ENCODE measurements at places on chromosomes 11 and 22.

DNA sequence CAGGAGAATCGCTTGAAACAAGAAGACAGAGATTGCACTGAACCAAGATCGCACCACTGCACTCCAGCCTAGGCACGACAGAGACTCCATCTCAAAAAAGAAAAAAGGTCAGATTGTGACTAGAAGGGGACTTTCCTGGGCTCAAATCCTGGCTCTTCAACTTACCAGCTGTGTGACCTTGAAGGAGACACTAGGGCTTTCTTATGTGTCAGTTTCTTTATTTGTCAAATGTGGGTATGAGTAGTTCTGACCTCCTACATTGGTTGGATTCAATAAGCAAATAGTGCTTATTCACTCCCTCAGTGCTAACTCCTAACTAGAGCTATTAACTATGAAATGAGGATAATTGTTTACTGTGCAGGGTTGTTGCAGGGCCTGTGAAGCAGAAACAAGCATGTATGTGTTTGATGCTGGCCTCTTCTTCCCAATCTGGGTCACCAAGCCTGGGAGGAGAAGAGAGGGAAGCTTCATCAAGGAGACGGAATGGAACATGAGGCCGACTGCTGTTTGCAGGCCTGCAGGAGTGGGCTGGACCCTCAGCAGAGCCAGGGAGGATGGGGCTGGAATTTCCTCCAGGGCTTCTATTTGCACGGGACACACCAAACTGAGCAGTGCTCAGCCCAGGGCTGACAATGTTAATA, 22.5 kb downstream of the RHOD start:
- no peak for DNase-seq

DNA sequence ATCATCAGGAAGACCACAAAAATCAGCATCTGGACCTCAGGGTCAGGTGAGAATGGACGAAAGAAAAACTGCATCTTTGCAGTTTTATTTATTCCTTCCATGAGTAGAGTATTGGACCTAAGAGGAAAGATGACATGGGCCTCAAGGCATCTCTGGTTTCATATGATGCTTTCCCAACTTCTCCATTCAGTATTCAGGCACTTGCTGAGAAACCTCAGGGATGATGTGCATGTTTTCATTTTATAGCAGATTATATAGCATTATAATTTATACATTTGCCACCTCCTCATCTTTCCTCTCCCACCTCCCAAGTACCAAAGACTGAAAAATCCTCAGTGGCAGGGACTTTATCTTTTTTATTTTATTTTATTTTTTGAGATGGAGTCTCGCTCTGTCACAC, at the start of gene OR10V1:
Gene OR10V1 (minus strand): TSS at position 101 of the 400 bp plus-strand sequence. CDS start 0 bp downstream, at position 101.
- DNase-seq, result no peak

DNA sequence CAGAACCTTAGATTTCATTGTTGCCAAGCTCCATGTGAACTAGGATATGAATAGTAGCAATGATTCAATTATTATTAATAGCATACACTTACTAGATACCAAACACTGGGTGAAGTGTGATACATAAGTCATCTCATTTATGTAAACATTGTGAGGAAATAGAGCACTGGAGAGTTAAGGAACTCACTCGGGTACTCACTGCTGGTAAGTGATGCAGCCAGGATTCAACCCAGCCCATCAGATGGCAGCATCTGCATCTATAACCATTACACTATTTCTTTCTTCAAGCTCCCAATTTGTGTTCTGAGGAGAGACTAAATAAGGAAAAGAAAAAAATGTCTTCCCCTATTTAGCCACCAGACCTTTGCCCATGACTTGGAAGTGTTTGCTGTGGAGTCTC, 10.2 kb upstream of the ALG8 start:
- no peak for DNase-seq

DNA sequence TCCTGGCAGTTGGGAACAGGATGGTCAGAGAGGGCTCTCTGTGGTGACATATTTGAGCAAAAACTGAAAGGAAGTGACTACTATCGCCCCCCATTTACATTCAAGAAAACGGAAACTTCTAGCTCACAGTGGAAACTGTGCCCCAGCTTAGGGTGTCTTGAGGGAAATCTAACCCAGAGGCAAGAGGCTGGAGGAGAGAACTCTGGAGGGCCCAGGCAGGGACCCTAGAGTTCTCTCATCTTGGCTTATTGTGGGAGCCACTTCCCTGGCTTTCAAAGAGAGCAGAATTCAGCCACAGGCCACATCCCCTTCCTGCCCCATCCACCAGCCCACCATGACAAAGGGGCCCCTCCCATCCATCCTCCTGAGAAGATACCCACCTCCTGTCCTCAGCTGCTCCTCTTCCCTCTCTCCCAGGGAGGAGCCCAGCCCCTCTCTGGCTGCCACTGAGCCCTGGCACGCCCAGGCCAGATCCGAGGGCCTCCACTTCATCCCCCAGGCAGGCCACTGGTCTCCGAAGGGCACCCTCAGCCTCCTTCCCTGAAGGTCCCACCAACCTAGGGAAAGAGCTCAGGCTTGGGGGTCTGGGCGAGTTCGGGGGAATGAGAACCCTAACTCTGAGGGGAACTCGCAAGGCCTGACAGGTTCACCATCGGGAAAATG, 1.6 kb upstream of the TMPRSS13 start:
- no peak for DNase-seq

DNA sequence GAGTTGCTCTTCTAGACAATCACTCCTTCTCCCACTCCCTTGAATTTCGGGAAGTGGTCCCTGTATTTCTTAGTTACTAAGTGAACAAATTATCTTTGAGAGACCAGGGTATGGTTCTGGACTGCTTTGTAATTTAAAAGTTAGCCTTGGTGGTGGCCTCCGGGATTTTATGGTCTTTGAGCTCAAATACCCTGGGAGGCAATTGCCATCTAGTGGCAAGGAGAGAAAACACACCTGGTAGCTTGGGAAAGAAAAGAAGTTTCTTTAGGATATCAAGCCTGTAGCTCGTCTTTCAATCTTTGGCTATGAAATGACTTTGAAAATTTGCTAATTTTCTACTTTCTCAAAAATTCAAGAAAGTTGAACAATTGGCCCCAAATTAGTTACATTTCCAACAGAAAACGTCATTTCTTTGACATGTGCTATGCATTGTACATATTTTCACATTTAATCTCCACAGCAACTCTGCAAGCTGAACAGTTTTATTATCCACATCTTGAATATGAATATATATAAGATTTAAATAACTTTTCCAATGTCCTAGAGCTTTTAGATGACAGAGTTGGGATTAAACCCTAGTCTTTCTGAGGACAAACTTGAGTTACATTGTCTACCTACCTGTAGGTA, 39.1 kb downstream of the MMP27 start:
- peak; percentile 2 for DNase-seq

GRCh38 chr11:2670541-2671100, 29.2 kb downstream of the KCNQ1OT1 start:
- DNase-seq, result no peak
